Activated CD4-positive, alpha-beta T cell treated with anti-CD3 and anti-CD28 coated beads, Interleukin-2, amount 50 U/mL, for 48 hours (primary cell): ENCODE measurements at places on chromosomes 1 and 21.

GRCh38 chr21:34135330-34135729 lies 62.0 kb downstream of the MRPS6 start:
- no peak for DNase-seq

DNA sequence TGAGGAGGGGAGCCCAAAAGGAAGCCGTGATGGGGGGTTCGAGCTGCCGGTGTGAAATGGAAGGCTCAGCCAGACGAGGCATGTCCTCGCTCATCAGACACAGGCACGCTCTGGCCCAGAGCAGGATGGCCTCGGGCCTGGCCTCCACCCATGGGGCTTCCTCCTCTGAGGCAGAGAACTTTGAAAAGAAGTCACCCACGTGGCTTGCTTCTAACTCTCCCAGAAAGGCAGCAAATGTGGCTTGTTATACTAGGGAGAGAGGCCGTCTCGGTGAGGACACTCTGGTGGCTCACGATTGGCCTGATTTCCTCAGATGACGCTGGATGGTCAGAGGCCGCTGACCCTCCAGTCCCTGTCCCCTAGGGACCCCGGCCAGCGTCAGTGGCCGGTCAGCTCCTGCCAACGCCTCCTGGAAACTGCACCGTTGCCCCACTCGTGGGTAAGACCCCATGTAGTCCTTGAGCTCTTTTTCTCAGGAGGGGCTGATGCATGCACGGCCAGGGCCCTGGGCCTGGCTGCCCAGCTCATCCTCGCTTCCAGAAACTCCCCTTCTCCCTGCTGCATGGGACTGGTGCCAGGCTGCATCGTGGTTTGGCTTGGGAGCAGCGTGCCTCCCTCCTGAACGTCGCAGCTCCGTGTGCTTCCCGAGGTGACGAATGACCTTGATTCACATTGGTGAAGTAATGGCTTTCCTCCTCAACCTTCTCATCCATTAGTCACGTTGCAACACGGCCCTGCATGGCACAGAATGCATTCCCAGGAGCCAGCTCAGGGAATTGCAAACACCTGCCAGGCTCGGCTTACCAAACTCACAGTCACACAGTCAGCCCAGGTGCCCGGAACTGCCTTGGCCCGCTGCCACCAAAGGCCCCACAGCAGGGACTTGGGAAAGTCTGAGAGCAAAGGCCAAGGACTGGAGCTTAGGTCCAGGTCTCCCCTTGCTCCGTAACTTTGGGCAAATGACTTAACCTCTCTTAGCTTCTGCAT lies 58.8 kb downstream of the TOMM20 start:
- no peak for DNase-seq

- DNase-seq: no peak
These were observed 31.1 kb upstream of the POFUT2 start for GRCh38 chr21:45318556-45319404.

- DNase-seq: no peak
These were observed 482.0 kb downstream of the SETD4 start for GRCh38 chr21:35578347-35578782.

DNA sequence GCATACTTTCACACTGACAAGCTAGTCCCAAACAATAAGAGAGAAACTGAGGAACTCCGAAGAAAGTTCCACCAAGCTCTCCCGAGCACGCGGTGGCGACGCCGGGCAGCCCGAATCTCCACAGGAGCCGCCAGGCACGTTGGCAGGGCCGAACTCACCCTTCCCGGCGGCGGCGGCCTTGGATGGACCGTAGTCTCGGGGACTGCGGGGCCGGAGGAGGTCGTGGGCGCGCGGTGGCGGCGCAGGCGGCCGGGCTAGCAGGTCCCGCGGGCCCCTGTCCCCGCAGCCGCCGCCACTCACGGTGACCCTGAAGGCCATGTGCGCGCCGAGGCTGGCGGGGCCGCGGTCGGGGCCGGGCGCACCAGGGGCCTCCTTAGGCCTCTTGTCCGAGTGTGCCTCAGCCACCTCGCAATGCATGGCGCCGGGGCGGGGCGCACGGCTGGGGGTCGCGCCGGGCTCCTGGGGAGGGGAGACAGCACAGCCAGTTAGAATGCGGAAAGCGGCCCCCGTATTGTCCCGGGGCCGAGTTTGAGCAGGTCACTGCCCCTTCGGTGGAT lies 1.2 kb downstream of the GLIS1 start:
- no peak for DNase-seq

- no peak for DNase-seq
These were observed 6.2 kb downstream of the DAP3 start for GRCh38 chr1:155695072-155695471.

DNA sequence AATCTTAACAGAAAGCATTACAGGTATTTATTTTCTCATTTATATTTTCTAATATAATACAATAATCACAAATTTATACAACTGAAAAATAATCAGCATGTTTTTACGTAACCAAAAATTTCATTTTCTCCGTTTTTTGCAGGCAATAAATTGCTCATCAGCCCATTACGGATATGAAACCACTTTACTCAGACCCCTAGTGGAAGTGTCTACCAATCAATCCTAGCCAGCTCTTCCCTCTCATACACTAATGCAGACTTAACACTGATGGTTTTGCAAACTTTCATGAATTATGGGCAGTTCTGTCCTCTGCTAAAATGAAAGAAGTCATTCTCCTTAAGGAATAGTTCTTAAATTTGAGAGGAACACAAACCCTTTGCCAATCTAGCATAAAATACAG lies 124.7 kb downstream of the EIF4G3 start:
- DNase-seq: no peak

DNA sequence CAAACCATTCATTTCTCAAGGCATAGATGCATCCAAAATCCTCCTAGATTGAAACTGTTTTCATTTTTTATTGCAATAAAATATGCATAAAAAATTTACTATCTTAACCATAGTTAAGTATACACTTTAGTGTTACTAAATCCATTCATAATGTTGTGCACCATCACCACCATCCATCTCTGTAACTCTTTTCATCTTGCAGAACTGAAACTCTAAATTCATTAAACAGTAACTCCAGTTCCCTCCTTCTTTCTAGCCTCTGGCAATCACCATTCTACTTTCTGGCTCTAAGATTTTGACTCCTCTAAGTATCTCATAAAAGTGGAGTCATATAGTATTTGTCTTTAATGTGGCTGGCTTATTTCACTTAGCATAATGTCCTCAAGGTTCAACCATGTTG lies 236.8 kb downstream of the SMYD3 start:
- DNase-seq: no peak

DNA sequence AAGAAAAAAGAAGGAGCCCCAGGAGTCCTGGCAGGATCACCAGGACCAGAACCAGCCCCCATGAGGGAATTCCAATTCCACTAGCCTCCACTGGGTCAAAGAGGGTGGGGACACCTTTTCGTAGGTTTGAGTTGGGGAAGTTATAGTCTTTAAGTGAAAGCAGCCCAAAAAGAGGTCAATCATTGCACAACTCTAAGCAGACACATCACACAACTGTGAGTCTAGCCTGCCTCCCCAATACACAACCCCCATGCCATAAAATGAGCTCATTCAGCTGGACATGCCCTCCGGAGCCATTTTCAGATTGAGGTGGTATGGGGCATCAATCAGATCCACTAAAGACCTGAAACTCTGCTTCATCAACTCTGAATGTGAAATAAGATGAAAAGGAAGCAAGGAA lies 179.9 kb downstream of the NPHP4 start:
- no peak for DNase-seq

DNA sequence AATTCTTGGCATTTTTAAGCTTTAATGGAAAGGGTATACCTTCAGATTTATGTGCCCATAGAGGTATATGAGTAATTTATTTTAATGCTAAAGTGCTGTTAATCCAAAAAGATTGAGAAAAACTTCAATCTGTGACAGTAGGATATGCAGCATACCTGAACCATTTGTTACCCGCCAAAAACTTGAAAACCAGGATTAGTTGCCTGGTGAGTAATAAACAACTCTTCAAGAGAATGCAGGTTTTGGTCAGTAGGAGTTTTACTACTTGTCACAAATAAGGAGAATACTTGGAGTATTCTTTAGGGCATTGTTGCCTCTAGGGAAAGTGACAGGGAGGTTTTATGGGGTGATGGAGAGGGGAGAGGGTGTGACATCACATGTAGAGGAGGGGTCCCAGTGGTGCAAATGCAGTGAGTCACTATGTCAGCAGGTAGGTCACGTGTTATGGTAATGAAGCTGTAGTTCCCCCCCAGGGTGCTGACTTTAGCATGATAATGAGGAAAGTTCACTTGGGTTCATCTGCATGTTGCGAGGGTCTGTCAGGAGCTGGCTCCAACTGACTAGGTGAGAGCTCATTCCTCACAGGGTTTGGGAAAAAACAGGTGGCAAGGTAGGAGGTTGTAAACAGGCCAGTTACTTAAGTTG lies 23.1 kb downstream of the USP25 start:
- no peak for DNase-seq

DNA sequence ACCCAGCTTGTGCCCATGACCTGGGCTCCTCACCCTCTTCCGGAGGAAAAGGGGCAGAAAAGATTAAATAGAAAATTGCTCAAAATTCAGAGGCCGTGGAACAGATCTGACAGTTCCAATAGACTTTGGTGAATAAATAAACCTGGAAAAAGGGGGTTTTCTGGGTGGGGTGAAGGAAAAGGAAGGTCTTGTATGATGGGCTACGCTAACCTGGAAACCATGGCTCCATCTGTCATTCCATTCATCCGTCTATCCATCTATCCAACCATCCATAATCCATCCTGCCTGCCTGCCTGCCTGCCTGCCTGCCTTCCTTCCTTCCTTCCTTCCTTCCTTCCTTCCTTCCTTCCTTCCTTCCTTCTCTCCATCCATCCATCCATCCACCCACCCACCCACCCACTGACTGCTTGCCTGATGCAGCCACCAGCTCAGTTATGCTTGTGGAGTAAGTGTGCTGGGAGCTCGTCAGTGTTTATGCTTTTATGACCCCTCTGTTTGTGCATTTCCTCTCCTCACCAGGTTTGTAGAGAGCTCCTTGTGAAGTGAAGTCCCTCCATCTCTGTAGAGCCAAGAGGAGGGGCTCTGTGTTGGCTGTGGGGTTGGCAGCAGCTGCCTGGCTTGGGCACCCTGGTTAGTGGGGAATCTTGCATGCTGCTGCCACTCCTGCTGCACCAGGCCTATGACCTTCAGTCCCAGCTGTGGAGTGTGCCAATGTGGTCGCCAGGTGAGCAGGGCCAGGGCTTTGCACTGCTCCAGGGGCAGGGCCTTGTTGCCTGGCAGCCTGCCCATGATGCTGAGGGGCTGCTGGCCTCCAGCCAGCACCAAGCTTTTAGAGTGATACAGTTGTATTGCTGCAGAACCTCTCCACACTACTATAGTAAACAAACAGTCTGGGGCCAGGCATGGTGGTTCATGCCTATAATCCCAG lies 16.0 kb upstream of the POU3F1 start:
- DNase-seq: no peak

GRCh38 chr1:84753516-84754385 lies 63.5 kb upstream of the SSX2IP start:
- peak; percentile 76 for DNase-seq

GRCh38 chr1:54243022-54243421 lies 43.1 kb downstream of the MRPL37 start:
- no peak for DNase-seq

- peak; percentile 16 for DNase-seq
These were observed 154.8 kb upstream of the VAMP3 start for GRCh38 chr1:7616076-7616832.

GRCh38 chr1:191174298-191174697 lies 696.6 kb upstream of the BRINP3 start:
- DNase-seq: no peak

- DNase-seq: peak; percentile 43
These were observed 71.9 kb upstream of the USP24 start for GRCh38 chr1:55286856-55287602.

DNA sequence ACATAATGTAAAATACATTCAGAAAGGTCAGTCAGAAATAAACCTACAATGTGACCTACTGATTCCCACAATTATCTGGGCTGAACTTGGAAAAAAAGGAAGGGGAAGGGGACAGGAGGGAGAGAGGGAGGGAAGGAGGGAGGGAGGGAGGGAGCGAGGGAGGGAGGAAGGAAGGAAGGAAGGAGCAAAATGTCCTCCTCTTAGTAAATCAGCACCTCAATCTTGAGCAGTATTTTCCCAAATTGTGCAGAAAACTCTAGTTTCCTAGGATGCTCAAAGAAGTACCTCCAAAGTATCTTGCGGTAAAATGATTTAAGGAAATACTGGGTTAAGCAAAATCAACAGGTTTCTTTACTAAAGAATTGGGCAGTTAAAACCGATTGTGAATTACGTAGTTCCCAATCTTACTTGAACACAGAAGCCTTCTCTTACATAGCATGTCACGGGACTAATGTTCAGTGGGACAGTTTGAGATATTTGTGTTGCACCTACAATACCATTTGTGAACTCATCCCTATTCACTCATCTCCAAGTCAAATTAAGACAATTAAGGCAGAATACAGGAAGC lies 51.0 kb upstream of the ASPM start:
- DNase-seq: no peak

DNA sequence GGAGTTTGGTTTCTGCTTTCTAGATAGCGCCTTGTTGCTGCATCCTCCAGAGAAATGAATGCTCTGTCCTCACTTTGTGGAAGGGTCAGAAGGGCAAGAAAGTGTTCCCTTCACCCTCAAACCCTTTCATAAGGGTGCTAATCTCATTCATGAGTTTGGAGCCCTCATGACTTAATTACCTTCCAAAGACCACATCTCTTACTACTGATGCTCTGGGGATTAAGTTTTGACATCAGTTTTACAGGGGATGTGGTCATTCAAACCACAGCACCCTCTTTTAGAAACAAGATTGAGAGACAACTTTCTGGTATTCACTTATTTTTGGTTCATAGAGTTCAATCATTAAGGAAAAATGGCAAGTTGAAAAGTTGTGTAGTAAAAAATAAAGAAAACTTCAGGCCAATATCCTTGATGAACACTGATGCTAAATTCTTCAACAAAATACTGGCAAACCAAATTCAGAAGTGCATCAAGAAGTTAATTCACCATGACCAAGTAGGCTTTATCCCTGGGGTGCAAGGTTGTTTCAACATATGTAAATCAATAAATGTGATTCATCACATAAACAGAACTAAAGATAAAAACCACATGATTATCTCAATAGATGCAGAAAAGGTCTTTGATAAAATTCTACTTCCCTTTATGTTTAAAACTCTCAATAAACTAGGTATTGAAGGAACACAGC lies 442.1 kb downstream of the PTBP2 start:
- DNase-seq: no peak

DNA sequence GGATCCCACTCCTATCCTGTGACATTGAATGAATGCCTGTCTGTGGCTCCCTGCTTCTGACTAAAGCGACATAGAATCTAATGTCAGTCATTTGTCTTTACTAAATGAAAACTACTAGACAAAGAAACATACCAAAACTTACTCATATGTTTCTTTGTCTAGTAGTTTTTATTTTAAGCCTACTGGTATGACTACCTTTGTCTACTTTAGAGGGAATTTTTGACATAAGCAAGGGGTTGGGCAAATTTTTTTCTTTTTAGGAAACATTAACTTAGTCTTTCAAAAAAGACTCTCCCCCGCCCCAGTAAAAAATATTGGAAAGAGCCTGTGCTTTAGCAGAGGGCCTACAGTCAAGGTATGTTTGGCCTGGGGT lies 4.9 kb downstream of the NEK7 start:
- no peak for DNase-seq
